Adrenal gland (tissue), 19 donors: ENCODE measurements at places on chromosomes 6 and 20. TPM values are rescaled to one million over a fixed set of nuclear protein-coding genes. Genes with fewer than 3 reads are reported as not detected.

DNA sequence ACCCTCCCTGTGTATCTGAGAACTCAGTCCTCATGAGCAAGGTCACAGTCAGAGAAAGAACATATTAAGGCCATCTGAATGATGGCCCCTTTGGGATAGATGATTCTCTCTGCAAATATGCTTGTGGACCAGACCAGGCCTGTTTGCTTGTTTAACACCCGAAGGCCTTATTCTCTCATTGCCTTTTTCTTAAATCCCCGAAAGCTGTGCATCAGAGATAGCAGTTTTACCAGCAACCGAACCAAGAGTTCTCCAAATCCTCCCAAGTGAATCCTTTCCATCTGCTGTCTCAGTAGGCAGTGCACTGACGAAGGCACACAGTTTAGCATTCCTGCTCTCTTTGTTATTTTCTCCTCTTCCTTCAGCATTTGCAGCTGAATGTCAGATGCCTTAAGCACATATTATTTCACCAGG lies 79.8 kb downstream of the TRMT6 start:
- H3K36me3 ChIP-seq: no peaks in the 10 kb centered on the region
- H3K4me3 ChIP-seq: no peak overlapping the region
- peak; percentile 23 for DNase-seq
- no peaks in the 10 kb centered on the region for H3K27me3 ChIP-seq
- peak overlapping the region; percentile 35 for H3K27ac ChIP-seq

Gene F13A1
- 84.0 TPM for polyA plus RNA-seq

Gene MBOAT1
- 1.6 TPM for polyA plus RNA-seq

Gene HRH3
- polyA plus RNA-seq: 0.80 TPM

DNA sequence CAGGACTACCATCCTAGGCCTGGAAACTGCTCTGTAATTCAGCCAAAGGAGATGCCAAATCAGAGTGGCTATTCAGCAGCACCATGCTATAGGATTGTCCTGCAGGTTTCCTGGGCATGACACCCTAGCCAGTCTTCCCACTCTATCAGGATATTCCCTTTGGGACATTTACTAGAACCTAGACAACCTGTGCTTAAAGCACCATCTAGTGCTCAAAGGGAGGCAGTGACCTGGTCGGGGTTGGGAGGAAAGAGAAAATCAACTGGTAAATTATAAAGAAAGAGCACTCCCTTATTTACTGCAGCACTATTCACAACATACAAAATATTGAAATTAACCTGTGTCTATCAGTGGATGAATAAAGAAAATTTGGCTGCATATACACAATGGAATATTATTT lies 67.2 kb upstream of the SMLR1 start:
- H3K27me3 ChIP-seq: no peaks in the 10 kb centered on the region
- H3K4me1 ChIP-seq: no peaks in the 10 kb centered on the region
- no peak overlapping the region for H3K4me3 ChIP-seq
- DNase-seq: peak; percentile 29
- H3K36me3 ChIP-seq: no peaks in the 10 kb centered on the region
- no peak overlapping the region for H3K27ac ChIP-seq

GRCh38 chr20:4875578-4876067 lies 125.7 kb downstream of the SLC23A2 start:
- H3K27ac ChIP-seq: peak overlapping the region; percentile 1
- DNase-seq: peak; percentile 10
- peaks cover 51% of the 10 kb centered on the region for H3K36me3 ChIP-seq

Gene APOBEC2
- polyA plus RNA-seq: 0.81 TPM

DNA sequence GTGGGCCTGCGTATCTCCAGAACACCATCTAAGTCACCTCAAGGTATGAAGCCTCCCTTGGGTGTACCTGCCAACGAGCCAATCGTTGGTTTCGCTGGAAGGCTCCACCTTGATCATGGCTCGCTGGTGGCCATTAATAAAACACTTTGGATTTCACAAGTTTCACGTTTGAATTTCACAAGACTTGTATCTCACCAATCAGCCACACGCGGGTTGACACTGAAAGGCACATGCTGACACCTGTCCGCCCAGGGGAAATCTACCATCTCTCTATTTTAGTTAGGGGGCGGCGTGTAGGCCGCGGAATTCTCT lies 586 bp upstream of the HMGA1 start:
- peak overlapping the region; percentile 82 for H3K27ac ChIP-seq
- no peaks in the 10 kb centered on the region for H3K27me3 ChIP-seq
- no peaks in the 10 kb centered on the region for H3K36me3 ChIP-seq
- no peak for DNase-seq

DNA sequence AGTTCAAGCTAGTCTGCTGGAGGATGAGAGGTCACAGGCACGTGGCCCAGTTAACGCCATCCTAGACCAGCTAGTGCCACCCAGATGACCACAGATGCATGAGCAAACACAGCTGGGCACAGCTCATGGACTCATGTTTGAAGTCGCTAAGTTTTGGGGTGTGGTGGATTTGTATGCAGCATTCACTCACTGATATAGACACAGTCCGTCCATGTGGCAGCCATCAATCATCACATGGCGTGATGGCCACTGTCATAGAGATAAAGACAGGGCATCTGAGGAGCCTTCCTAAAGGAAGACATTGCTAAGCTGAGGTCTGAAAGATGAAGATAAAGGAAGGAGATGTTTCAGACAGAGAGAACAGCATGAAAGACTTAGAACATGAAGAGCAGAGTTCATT lies 154.4 kb upstream of the JAG1 start:
- DNase-seq: no peak
- H3K4me1 ChIP-seq: no peaks in the 10 kb centered on the region
- H3K27me3 ChIP-seq: no peaks in the 10 kb centered on the region
- no peak overlapping the region for H3K27ac ChIP-seq
- no peaks in the 10 kb centered on the region for H3K36me3 ChIP-seq

DNA sequence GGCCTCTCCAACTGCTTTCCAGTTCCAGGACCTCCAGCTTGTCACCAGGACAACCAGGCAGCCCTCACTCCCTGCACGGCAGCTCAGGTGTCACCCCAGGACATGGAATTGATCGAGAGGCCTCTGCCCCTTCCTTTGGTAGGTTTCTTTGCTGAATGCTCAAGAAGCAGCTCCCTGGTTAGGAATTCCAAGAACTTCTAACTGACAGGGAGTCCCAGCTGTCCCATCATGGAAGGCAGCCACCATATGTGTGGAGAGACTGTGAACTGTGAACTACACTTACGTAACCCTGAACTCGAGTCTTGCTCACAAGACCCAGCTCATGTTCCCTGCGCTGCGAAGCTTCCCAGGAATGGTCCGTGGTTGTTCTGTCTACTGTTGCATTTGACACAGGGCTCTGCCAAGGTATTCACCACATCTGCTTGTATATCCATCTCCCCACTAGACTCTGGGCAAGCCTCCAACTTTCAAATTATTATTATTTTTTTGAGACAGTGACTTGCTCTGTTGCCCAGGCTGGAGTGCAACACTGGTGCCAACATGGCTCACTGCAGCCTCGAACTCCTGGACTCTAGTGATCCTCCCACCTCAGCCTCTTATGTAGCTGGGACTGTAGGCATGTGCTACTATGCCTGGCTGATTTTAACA lies 35.7 kb downstream of the MGME1 start:
- DNase-seq: no peak
- no peak overlapping the region for H3K27ac ChIP-seq
- no peak overlapping the region for H3K4me3 ChIP-seq
- H3K27me3 ChIP-seq: no peaks in the 10 kb centered on the region
- H3K4me1 ChIP-seq: no peaks in the 10 kb centered on the region

DNA sequence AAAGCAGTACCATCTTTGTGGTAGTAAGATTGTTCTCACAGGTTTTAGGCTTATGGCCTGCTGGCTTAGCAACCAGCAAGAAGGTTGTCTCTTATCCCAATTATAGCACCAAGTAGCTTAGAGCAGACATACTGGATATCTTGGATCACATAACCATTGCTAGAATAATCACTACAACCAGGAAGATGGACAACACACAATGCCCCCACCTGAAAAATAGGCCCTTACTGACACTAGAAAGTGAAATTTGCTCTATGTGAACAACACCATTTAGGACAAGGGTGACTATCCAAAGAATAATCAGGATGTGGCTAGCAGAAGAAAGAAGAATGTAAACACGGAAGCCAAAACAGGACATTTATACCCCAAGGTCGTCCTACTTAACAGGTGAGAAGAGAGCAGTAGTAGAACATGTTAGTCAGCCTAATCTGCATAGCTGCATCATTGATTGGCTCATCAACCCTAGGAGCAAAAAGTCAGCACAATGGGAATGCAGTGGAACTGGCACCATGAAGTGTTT lies 172.7 kb upstream of the MARCKS start:
- no peaks in the 10 kb centered on the region for H3K36me3 ChIP-seq
- no peak overlapping the region for H3K4me3 ChIP-seq
- no peak for DNase-seq
- H3K27me3 ChIP-seq: no peaks in the 10 kb centered on the region
